Skeletal muscle cell (primary cell): ENCODE measurements at places on chromosomes 1 and 21.
A peak's percentile ranks its signal among the peaks of the same experiment; 100 is the strongest.

DNA sequence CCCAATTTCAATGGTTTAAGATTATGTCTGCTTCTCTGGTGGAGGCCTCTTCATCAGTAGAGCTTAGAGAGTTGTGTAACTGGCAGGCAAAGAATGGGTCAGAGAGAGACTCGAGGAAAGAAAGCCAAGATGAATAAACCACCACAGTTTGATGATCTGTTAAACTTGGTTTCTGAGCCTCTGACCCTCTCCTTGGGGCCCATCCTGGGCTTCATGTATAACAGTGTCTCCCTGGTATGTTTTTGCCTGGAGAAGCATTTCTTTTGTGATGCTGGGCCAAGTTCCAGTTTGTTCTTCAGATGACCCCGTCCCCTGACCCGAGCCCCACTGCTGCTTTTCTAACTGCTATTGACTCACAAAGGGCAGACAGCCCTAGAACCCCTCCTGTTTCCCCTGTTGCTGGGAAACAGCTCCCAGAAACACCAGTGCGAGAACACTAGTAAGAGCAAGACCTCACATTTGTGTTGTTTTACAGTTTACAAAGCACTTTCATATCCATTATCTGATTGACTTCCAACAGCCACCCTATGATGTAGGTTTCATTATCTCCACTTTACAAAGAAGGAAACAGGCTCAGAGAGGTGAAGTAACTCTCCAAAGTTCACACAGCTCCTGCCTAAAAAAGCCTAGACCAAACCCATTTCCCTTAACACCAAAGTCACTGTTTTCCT is 9.0 kb downstream of the CD2 start:
- DNase-seq = peak; percentile 81

GRCh38 chr1:85571828-85572227 is 8.7 kb upstream of the CCN1 start:
- DNase-seq = no peak

DNA sequence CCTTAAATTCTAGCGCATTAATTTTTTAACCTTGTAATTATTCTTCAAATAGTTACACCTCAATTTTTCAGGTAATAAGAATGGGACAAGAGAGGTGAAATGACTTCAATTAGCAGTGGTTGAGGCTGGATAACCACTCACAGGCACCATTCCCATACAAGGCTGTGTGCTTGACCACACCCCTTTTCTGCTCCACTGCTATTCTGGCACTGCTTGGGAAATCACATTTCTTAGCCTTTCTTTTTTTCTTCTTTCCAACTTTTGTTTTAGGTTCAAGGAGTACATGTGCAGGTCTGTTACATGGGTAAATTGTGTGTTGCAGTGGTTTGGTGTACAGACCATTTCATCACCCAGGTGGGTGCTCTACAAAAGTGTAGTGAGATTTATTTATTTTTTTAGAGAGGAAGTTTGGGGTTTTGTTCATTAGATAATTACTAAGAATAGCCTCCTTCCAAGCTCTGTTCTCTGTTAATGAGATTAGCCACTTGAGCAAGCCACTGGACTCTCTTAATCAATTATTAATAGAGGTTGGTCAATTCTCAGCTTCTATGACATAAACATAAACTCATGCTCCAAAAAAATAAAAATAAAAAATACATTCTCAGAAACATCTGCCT is 14.4 kb downstream of the ILDR2 start:
- DNase-seq = no peak

GRCh38 chr1:36796106-36796590 is 238.2 kb downstream of the GRIK3 start:
- no peak for DNase-seq

- DNase-seq = no peak
Observed at GRCh38 chr1:244356376-244356775, 95.3 kb downstream of the ADSS2 start.

- no peak for DNase-seq
Observed at GRCh38 chr1:246987083-246987690, 20.7 kb downstream of the ZNF695 start.

DNA sequence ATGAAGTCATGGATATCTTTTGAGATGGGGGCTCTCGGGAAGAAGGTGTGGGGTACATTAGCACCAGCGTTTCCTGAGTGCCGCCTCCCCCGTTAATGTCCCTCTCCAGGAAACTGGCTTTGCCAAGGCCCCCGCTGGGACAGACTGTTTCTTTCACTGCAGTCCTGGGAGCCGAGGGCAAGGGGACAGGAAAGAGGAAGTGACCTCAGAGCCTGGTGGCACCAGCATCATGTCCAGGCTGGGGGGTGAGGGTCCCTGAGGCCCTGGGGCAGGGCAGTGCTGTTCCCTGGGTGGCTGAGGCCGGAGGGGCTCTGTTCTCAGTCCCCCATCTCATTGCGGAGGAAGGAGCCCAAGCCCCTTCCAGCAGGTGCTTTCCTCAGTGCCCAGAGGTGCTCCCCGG is 5.8 kb downstream of the PFKL start:
- no peak for DNase-seq

DNA sequence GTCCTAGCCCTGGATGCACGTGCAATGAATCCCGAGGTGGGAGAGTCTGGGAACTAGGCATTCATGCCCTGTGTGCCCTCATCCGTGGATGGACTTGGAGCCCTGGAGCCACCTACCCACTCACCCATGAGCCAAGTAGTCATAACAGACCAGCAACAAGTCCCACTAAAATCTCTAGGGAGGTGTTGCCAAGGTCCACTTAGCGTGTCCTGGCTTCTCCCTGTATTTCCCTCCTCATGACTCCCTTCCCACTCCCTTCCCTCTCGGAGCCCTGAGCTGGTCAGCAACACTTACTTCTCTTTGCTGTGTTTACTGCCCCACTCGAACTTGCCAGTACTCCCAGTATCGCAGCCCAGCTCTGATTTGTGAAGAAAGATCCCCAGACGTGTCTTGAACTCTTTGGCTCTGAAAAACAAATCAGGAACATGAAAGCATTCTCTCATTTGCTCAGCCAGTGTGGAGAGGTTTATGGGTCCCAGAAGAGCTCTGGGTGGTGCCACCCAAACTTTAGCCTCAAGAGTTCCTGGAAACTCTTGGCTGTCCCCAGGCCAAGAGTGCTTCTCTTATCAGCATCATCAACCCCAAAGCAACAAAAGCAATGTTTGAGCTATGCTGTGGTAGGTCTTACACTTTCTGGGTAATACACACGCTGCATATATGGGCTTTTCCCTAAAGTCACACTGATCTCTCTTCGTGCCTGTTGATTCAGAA is 1.1 kb downstream of the RGS16 start:
- DNase-seq = no peak

DNA sequence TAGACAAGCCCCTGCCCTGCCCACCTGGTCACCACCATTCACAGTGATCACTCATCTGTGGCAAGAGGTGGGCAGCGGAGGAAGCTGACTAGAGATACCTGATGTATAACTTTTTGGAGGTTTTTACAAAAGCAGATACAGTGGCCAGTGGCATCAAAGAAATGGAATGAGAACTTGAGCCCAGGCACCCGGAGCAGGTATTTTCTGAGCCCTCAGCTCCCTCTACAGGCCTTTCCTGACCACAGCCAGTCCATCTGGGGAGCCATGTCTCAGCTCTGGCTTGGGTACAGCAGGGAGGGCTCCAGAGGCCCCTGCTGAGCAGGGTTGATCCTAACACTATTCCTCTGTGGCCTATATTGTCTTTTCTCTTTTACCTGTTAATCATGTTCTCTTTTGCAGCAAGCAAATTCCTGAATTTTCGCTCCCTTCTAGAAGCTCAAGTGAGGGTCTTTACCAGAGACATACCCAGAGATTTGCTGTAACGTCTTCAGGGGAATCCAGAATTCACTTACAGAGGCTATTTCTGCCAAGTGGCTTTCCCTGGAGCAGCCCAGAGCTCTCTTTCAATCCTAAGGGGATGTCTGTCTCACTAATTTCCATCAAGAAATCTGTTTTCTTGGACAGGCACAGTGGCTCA is 27.3 kb downstream of the GPR157 start:
- DNase-seq = no peak

- DNase-seq = no peak
Observed at GRCh38 chr1:196373798-196374197, 234.4 kb downstream of the KCNT2 start.

DNA sequence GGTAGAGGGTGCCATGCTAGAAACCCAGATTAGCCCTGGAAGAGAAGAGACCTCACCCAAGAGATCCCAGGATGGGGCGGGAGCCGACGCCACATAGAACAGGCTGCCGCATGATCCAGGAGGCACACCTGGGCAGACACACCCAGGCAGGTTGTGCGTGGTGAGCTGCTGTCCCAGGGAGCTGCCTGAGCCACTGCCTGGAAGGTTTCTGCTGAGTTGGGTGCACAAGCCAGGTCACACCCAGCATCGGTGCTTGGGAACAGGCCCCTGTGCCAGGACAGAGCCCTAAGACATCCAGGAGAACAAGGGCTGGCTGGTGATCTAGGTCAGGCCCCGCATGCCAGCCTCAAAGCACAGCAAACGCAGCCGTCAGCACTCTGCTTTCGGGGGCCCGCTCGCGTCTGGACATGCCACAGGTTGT is 40.2 kb downstream of the CTNNBIP1 start:
- no peak for DNase-seq

- DNase-seq = no peak
Observed at GRCh38 chr1:243731974-243732625, 117.9 kb downstream of the AKT3 start.

- DNase-seq = no peak
Observed at GRCh38 chr1:230629511-230629910, 12.8 kb upstream of the COG2 start.

DNA sequence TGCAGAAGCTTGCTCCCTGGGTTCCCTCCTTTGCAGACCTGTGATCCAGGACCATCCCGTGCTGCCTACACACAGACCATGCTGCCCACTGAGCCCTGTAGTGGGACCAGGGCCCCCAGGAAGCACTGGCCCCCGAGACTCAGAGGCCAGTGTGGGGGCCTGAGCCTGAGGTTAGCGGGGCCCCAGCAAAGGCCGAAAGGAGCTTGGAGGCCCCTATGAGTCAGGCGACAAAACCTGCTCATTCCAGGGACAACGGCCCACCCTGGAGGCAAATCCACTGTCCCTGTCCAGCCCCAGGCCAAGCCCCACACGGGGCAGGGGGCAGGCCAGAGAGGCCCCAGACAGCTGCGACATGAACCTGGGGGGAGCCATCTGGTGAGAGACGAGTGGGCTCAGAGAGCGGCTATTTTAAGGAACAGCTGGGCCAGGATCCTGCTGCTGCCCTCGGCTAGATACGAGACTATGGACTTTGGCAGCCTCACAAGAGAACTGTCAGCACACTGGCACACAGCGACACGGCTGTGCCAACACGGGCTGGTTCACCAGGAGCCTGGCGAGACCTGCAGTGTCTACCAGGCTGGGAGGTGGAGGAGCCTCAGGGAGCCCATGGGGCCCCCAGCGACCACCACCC is 74.7 kb downstream of the ARHGEF16 start:
- no peak for DNase-seq

GRCh38 chr1:30411206-30411605 is 312.2 kb downstream of the MATN1 start:
- DNase-seq = no peak

GRCh38 chr1:38677756-38678155 is 181.8 kb downstream of the RRAGC start:
- DNase-seq = no peak

GRCh38 chr1:109258481-109259466 is 9.4 kb downstream of the CELSR2 start:
- DNase-seq = no peak

- no peak for DNase-seq
Observed at GRCh38 chr1:201898992-201899391, 10.3 kb downstream of the SHISA4 start.

GRCh38 chr21:45864436-45864835 is 117.1 kb upstream of the COL6A1 start:
- no peak for DNase-seq
